ENCODE measurements at places on chromosomes 12 and 14. TPM values are rescaled to one million over a fixed set of nuclear protein-coding genes. Genes with fewer than 3 reads are reported as not detected.

The IFT43 gene
- total RNA-seq, result 51.0 TPM

The DDX24 gene
- total RNA-seq, result 142 TPM

The SLC6A12 gene
- total RNA-seq, result 0.17 TPM

The MMP14 gene
- total RNA-seq, result 140 TPM

The SCN8A gene
- total RNA-seq, result 0.33 TPM

The GPR84 gene
- 0.66 TPM for total RNA-seq

The LRTM2 gene
- total RNA-seq, result not detected

The DUSP6 gene
- total RNA-seq, result 88.8 TPM

The SPX gene
- total RNA-seq, result 0.40 TPM

The CHMP4A gene
- total RNA-seq, result 75.4 TPM

The CEBPE gene
- total RNA-seq, result not detected

The MFAP5 gene
- 105 TPM for total RNA-seq

- no peak overlapping the region for H3K27ac ChIP-seq
Observed at GRCh38 chr12:123960856-123961255, 11.8 kb downstream of the CCDC92 start.

DNA sequence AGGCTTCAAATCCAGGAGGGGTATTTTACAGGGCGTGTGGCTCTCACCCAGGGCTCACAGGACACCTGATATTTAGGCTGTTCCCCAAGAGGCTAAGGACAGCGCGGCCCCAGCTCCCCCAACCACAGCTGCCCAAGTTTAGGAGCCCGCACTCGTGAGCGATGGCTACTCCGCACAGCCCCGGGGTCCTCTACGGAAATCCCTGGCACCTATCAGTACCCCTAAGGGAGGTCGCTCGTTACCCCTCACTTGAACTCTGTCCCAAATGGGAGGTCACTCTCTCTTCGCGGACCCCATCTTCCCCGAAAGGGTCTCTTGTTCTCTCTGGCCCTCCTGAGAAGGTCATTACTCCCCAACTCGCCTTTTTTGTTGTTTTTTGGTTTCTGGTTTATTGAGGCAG, 708 bp upstream of the P2RX4 start:
- H3K4me1 ChIP-seq, result peaks cover 20% of the 10 kb centered on the region
- peak overlapping the region; percentile 91 for H3K27ac ChIP-seq
- DNase-seq, result no peak
- H3K27me3 ChIP-seq, result no peaks in the 10 kb centered on the region
- H3K36me3 ChIP-seq, result no peaks in the 10 kb centered on the region

DNA sequence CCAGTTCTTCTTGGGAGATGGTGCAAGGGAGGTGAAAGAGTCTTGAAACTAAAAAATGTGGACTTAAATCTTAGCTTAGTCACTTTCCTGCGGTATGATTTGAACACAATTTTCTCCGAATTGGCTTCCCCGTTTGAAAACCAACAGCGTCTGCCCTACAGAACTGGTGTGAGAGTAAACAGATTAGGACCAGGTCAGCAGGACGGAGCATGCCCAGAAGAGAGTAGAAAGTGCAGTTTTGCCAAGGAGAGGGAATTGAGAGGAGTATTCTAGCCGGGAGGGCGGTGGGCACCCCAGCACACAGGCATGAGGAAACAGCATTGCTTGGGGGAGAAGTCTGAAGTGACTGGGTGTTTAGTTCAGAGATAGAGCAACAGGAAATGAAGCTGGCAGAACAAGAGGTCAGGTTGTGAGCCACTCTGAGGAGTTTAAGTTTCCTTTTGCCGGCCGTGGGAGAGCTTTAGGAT, 927.1 kb downstream of the VRK1 start:
- no peak overlapping the region for H3K27ac ChIP-seq
- H3K4me3 ChIP-seq, result no peak overlapping the region
- DNase-seq, result no peak
- no peaks in the 10 kb centered on the region for H3K4me1 ChIP-seq
- H3K27me3 ChIP-seq, result no peaks in the 10 kb centered on the region
- no peaks in the 10 kb centered on the region for H3K36me3 ChIP-seq

GRCh38 chr12:6534695-6534944, 303 bp downstream of the GAPDH start:
- no peak for DNase-seq
- no peaks in the 10 kb centered on the region for H3K27me3 ChIP-seq
- peaks cover 64% of the 10 kb centered on the region for H3K4me1 ChIP-seq
- peaks cover 58% of the 10 kb centered on the region for H3K36me3 ChIP-seq
- H3K4me3 ChIP-seq, result peak overlapping the region; percentile 76

GRCh38 chr12:19988459-19988873, 379.9 kb upstream of the PDE3A start:
- H3K4me1 ChIP-seq, result peaks cover 16% of the 10 kb centered on the region
- no peak overlapping the region for H3K27ac ChIP-seq
- no peaks in the 10 kb centered on the region for H3K27me3 ChIP-seq
- no peaks in the 10 kb centered on the region for H3K36me3 ChIP-seq

DNA sequence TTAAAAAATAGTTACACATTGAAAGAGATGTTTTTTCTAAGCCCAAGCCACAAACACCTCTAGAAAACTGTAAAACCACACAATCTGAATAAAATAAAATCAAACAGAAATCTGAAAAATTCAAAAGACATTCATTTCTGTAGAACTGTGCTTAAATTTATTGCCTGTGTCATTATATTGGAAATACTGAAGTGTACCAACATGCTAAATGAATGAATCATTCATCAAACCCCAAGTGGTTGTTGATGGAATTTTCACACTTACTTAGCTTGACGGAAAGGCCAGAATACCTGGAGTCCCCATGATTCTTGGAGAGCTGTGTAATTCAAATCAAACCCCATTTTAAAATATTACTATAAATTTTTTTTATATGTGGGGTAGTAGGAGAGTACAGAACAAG, 2.7 kb downstream of the KITLG start:
- H3K4me3 ChIP-seq, result peak overlapping the region; percentile 68
- no peak for DNase-seq
- peaks cover 63% of the 10 kb centered on the region for H3K4me1 ChIP-seq

DNA sequence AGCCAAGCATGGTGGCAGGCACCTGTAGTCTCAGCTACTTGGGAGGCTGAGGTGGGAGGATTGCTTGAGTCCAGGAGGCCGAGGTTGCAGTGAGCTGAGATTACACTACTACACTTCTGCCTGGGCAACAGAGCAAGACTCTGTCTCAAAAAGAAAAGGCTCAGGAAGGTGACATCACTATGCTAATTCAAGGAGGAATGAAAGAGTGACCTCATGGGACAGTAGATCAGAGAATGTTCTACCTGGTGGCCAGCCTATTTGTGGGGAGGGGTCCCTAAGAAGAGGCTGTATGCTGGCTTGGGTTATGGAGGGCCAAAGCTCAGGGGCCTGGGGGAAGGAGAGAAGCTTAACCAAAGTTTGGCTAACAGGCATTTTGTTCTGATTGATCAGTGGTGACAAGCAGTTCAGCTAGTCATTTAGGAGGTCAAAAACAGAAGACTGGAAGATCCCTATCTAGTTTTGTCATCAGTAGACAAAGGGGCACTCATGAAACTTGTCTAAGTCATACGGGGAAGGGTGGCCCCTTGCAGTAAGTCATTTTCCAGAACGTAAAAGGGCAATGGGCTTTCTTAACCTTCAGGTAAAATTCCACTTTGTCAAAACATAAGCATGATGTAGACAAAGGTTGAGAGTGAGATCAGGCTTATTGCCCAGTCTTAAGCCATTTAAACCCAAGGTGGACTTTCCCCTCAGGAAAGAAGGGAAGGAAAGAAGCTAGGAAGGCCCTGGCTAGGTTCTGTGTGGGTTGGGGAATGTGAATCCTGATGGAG, 60.8 kb upstream of the EEA1 start:
- H3K27ac ChIP-seq, result no peak overlapping the region
- H3K4me3 ChIP-seq, result no peak overlapping the region
- no peaks in the 10 kb centered on the region for H3K36me3 ChIP-seq

DNA sequence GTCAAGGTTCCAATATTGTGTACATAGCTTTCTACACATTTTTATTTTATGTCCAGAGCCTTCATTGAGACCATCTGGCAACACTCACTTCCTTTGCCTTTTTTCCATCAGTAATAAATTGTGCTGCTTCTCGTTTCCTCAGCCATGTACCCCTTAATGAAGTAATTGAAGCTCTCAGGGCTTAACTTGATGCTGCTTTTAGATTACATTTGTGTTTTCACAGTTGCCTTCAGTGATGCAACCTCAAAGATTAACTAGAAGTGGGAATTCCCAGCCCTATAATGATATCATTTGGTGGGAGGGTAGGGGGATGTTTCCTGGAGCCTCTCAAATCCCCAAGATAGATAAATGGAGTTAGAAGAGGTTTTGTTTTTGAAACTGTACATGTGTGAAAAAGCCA, 80.2 kb upstream of the KRR1 start:
- no peak overlapping the region for H3K27ac ChIP-seq
- no peaks in the 10 kb centered on the region for H3K36me3 ChIP-seq
- no peak for DNase-seq
- H3K4me1 ChIP-seq, result no peaks in the 10 kb centered on the region

DNA sequence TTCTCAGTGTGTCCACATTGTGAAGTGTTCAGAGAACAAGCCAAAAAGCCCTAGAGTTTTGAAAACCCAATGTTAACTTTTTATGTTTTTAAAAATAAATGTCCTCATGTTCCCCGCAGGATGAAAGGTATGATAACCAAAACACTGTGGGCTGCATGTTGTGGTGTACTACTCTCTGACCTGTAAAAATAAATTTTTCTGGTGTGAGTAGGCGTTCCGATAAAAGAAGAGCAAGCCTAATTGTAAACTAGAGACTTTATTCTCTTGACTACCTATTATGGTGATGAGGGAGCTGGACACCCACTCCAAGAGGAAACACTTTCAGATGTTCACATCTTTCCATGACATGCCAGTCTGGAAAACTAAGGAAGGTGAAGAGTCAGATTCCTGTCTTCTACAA, 18.2 kb downstream of the PTGER2 start:
- H3K4me3 ChIP-seq, result no peak overlapping the region
- H3K4me1 ChIP-seq, result peaks cover 35% of the 10 kb centered on the region
- no peaks in the 10 kb centered on the region for H3K36me3 ChIP-seq
- H3K27ac ChIP-seq, result peak overlapping the region; percentile 13

- no peak for DNase-seq
- H3K4me3 ChIP-seq, result no peak overlapping the region
- H3K27ac ChIP-seq, result no peak overlapping the region
- no peaks in the 10 kb centered on the region for H3K27me3 ChIP-seq
Observed at GRCh38 chr12:12133259-12133658, 62.5 kb downstream of the BCL2L14 start.

DNA sequence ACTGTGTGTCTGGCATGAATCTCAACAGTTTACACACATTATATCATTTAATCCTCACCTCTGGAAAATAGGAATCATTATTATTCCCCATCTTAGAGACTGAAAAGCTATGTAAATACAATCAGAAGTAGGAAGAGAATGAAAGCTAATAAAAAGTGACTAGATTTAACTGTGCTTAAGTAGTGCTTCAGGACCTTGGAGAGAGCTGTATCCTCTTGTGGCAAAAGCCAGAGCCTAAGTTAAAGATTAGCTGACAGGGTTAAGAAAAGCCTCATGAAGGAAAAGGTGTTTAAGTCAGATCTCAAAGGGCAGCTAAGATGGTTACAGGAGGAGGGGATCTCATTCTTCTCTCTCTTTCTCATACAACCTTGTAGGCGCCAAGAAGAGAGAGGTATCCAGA, 65.3 kb upstream of the TMEM233 start:
- H3K4me3 ChIP-seq, result no peak overlapping the region
- no peak for DNase-seq
- H3K36me3 ChIP-seq, result no peaks in the 10 kb centered on the region
- no peaks in the 10 kb centered on the region for H3K27me3 ChIP-seq
- no peak overlapping the region for H3K27ac ChIP-seq

DNA sequence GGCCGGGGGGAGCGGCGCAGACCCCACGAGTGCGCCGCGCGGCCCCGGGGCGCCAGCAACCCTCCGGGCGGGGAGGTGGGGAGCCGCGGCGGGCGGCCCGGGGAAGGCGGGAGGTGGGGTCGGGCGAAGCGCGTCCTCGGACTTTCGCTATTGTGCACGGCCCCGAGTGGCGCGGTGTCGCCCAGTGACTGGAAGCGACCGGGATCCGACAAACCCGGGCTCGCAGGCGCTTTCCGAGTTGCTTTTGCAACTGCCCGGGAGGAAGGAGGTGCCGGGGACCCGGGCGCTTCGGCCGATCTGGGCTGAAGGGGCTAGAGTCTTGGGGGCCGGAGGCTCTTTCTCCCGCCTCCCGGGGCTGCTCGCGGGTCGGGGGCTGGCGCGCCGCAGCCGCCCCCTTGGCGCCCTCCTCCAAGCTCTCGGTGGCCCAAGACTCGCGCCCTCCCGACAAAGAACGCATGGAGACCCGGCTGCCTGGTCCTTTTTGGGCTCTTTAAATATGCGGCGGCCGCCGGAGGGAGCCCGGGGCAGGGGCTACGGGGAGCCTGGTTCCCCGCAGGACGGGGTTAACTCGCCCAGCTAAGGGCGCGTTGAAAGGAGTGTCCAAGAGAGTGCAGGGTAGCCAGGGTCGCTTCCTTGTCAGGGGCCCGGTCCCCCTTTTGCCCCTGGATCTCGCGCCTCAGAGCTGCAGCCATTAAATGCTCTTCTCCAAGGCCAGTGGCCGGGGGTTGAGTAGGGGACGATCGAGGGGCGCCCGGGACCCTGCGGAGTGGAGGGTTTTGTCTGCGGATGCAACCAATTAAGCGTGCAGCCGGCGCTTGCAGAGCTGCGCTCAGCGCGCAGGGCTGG, 1.4 kb downstream of the HMGA2 start:
- H3K4me1 ChIP-seq, result peaks cover 43% of the 10 kb centered on the region
- H3K27me3 ChIP-seq, result peaks cover 42% of the 10 kb centered on the region

DNA sequence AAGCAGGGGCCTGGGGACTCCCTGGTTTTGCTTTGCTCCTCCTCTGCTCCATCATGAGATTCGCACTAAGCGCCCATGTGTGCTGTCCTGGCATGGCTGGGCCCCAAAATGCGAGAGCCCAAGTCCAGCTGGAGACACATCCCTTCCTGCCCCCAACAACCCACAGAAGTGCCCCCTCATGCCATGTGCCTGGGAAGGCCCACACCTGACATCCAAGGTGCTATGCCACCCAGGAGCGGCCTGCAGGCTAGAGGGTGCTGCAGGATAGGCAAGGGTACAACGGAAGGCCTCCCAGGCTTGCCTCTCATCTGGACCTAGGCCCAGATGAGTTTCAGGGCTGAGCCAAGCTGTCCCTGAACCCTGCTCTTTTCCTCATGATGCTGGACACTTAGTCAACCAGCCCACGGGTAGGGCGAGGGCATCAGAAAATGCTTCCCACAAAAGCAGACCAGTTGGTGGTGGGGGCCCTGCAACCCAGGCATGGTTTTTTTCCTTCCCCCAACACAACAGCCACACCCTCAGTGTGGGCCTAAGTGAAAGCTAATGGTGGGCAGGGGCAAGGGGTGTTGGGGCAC, 13.2 kb upstream of the KRT80 start:
- H3K27me3 ChIP-seq, result no peaks in the 10 kb centered on the region
- no peak overlapping the region for H3K4me3 ChIP-seq
- DNase-seq, result no peak
- no peaks in the 10 kb centered on the region for H3K36me3 ChIP-seq
- H3K4me1 ChIP-seq, result peaks cover 24% of the 10 kb centered on the region

DNA sequence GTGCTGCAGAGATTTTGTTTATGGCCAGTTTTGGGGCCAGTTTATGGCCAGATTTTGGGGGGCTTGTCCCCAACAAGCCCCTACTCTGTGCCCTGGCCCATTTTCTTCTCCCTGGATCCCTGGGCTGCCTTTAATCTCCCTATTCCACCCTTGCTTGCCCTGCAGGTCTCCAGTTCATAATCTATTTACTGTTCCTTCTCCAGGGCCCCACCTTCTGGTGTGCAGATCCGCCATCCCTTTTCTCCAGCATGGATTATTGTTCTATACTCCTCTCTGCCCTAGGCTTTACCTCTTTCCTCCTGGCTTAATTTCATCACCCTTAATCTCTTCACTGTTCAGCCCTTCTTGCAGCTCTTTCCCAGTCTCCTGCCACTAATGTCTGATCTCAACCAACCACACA, 26.0 kb upstream of the NUDT4 start:
- H3K4me1 ChIP-seq, result no peaks in the 10 kb centered on the region
- no peak overlapping the region for H3K4me3 ChIP-seq
- no peaks in the 10 kb centered on the region for H3K27me3 ChIP-seq
